ENCODE measurements at places on chromosomes 3 and 15.

GRCh38 chr15:89383365-89384175 is 48.9 kb upstream of the POLG start:
- no peak for DNase-seq

DNA sequence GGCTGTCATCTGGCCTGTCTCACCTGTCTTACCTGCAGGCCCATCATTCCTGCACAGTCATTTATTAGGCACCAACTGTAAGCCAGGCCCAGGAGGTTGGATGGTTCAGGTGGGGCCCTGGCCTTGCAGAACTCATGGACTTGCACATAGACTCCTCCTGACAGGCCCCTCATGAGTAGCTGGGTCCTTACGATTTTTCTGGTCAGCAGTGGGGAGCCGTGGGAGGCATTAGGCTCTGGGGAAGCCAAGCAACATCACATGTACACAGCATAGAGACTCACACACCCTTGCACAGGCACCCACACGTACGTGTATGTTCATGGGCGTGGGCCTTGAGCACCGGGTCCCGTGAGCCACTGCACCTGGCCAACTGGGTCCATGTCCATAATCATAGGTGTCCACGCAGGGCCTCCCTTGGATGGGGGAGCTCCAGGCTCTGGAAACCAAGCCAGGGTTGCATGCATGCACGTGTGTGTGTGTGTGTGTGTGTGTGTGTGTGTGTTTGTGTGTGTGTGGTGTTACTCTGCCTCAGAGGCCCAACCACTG is 20.3 kb downstream of the CISH start:
- no peak for DNase-seq

DNA sequence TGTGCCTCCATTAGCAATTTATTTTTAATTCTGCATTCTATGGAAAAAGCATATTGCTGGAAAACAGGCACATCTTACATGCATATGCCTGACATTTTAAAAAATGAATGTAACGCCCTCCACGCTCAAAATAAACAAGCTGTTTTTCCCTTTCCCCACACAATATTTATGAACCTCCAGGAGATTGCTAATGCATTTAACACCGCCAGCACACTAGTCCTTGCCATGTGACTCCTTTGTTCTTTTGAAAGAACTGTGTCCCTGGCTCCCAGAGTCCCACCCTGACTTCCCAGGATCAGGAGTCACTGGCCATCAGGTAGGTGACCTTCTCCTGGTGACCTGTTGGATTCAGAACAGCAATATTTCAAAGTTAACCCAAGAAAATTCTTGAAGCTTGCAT is 571.2 kb upstream of the CFAP20DC start:
- DNase-seq = no peak

DNA sequence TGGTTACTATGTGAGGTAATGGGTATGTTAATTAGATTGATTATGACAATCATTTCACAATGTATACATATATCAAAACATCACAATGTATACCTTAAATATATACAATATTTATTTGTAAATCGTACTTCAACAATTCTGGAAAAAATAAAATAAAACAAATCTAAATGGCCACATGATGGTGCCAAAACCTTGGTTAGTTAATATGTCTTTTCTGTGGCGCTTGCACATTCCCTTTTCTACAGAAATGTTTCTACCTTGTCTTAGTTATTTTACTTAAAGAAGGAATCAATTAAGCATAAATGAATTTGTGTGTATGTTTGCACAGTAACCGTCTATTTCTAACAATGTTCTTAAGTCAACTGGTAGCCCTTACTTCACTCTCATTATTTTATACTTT is 53.4 kb downstream of the OXSM start:
- no peak for DNase-seq

DNA sequence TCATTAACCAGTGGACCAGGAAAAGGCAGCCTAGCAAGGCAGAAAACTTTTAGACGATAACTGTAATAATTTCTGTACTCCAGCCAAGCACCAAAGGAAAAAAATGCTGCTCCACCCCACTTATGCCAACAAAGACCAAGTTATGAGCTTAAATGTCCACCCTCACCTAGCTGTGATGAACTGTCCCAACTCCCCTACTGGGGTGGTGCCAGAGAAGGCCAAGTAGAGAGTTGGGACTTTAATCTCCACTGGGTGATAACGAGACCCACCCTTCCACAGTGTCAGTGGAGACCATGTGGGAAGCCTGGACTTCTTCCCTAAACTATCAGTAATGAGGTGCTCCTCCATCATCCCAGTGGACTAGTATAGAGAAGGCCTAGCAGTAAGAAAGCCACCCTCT is 33.8 kb upstream of the COPB2 start:
- no peak for DNase-seq

DNA sequence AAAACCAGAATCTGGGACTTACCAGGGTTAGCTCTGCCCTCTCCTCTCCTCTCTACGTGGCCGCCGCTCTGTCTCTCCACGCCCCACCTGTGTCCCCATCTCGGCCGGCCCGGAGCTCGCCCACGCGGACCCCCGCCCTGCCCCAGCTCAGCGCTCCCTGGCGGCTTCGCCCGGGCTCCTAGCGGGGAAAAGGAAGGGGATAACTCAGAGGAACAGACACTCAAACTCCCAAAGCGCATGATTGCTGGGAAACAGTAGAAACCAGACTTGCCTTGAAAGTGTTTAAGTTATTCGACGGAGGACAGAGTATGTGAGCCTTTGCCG is 5.4 kb downstream of the ISL2 start:
- DNase-seq = no peak

DNA sequence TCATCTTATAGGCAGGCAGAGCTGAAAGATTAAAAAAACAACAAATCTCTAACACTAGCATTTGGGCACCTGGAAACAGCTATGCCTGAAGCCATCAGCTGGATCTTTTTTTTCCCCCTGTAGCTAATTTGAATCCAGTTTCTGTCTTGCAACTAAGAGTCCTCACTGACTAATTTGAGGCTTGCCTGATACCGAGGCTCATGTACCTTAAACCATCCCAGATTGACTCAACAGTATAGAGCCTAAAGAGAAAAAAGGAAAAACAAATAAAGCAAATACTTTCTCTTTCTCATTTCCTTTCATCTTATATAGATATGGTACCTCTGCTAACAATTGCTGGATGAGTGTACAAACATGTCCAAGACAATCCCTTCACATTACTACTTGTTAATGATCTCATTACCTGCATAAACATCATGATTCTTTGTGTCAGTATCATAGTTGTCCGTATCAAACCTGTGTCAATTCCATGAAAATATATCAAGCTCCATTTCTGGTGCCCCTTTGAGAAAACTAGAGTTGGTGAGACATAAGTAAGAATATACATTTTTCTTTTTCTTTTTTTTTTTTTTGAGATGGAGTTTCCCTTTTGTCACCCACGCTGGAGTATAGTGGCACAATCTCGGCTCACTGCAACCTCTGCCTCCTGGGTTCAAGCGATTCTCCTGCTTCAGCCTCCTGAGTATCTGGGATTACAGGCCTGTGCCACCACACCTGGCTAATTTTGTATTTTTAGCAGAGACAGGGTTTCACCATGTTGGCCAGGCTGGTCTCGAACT is 43.1 kb downstream of the BHLHE40 start:
- DNase-seq = no peak

GRCh38 chr3:131901686-131902085 is 133.1 kb downstream of the CPNE4 start:
- DNase-seq = no peak

DNA sequence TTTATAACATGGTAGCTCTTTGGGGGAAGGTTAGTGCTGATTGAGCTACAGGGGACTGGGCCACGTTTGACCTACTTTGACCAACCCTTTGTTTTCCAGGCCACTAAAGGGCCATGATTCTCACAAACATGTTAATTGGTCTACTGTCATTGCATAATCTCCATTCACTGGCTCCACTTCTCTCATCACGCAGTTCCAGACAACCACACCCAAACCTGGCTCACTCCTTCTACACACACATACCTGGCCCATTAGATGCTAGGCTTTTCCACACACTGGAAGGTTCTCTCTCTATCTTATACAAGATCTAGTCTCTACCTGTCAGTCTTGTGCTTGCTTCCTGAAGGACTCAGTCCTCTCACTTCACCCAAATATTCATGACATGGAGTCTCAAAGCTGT is 15.9 kb downstream of the TGM5 start:
- no peak for DNase-seq

DNA sequence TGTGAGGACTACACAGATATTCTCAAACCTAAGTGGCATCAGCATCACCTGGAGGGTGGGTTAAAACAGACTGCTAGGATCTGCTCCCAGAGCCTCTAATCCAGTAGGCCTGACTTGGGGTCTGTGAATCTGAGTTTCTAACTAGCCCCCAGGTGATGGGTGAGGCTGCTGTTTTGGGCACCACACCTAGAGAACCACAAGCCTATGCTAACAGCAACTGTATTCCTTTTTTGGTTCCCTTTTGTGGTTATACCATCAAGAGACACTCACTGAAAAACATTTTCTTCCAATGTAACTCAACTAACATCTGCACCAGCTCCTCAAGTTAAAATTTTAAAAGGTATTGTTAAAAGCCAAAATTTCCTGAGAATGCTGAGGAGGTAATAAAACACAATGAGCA is 16.0 kb downstream of the WDR82 start:
- DNase-seq = no peak

GRCh38 chr3:33547101-33547500 is 106.9 kb upstream of the UBP1 start:
- DNase-seq = no peak

DNA sequence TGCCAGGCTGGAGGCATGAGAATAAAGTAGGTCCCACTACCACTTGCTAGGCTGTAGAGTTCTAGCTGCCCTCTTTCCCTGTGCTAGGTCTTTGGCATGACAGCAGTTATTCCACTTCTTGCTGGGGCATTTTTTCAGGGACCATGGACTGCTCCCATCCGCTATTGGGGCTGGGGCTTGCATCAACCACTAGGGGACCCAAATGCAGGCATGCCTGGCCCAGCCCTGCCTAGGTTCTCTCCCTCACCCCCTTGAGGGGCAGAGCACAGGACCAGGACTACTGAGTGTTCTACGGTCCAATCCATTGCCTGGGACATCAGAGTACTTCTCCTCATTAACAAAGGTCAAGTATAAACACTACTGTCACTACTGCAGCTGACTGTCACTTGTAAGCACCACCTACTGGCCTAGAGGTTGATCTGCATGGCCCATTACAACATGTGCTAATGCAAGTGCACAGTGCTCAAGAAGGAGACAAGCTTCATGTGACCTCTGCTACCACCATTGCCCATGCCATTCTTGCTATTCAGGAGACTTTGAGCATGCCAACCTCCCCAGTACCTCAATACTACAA is 270.5 kb downstream of the MBNL1 start:
- DNase-seq = no peak

- DNase-seq = no peak
Observed at GRCh38 chr3:128242818-128243601, 89.7 kb downstream of the EEFSEC start.

DNA sequence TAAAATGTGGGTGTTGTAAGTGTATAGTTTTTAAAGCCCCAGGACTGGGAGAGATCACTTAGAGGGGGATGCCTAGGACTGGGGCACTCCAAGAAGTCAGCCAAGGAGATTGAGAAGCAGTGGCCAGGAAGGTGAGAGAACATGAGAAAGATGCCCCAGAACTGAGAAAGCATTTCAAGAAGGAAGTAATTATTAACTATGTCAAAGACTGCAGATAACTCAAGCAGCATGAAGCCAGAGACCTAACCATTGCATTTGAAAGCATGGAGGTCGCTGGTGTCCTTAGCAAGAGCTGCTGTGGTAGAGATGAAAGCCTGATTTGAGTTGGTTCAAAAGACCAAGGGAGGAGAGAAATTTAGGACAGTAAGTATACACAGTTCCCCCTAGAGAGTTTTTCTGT is 30.6 kb upstream of the SLC2A2 start:
- no peak for DNase-seq

All from stimulated activated CD4-positive, alpha-beta T cell treated with anti-CD3 and anti-CD28 coated beads, Interleukin-1b, Interleukin-23, amount 100 ng/mL, for 1 hour (primary cell).